ENCODE measurements at places on chromosomes 6 and 20.

DNA sequence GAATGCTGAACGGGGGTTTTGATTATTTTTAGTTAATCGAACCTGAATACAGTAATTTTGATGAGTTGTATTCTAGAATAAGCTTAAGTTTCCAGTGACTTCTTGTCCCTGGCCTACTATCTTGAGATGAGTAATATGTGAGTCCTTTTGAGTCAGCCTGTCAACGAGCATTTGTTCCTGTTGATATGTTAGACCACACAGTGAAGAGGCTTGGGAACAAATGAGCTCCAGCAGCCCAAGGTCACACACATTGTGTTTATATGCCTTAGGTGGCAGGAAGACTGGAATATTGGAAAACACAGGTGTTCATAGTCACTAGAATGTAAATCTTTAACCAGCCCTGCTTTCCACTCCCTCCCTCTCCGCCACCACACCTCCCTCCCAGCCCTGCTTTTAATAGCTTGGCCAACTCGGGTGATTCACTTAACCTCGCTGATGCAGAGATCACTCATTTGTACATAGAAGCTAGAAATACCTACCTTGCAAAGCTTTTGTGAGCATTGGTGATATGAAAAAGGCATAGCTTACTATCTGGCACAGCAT is 9.1 kb downstream of the SMPDL3A start:
- no peaks in the 10 kb centered on the region for H3K4me1 ChIP-seq
- H3K4me3 ChIP-seq, result no peak overlapping the region
- no peaks in the 10 kb centered on the region for H3K27me3 ChIP-seq
- H3K36me3 ChIP-seq, result no peaks in the 10 kb centered on the region
- DNase-seq, result no peak

DNA sequence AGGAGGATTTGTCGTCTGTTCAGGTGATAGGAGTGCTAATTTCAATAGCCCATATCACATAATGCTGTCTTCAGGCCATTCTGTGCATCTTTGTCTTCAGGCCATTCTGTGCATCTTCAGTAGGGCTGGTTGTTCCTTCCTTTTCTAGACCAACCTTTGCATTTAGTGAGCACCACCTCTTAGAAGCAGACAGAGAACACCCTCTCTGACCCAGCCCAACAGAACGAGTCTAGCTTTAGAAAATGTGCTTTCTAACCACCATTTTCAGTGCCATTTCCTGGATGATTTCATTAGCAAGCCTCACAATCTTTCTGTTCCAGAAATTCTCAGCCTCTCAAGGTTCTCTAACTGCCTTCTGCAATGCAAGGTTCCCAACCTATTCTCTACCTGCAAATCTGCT is 215.3 kb upstream of the KCNQ5 start:
- no peak for DNase-seq
- no peak overlapping the region for H3K27ac ChIP-seq
- no peaks in the 10 kb centered on the region for H3K4me1 ChIP-seq
- H3K27me3 ChIP-seq, result peaks cover 5% of the 10 kb centered on the region

DNA sequence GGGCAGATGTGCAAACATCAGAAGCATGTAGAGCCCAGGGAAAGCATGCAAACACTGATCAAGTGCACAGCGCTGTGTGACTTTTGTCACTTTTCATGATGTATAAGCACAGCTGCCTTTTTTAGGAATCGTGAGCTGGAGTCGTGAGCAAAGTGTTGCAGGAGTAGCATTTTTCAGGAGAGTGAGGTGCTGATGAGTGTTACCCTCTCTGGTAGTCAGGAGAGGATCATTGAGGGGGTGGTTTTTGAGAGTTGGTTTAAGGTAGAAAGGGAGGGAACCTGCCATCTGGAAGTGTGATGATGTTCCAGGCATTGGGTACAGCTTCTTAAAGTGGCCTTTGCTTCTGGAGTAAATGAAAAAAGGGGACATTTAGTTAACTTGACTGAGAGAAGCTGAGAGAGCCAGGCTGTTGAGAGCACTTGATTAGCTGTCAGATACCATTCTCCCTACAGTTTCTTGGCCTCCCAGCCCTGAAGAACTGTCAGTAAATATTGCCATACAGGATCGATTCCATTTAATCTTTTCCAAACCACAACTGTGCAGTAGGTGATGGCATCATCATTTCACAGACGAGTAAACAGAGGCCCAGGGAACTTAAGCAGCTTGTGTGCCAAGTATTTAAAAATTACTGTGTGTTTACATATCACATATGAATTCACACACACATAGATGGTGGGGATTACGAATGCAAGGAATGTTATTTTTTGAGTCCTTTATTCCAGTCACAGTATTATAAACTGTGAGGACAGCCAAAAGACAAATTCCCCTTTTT is 28.9 kb downstream of the TPD52L1 start:
- H3K27me3 ChIP-seq, result peaks cover 5% of the 10 kb centered on the region
- no peak overlapping the region for H3K4me3 ChIP-seq
- H3K27ac ChIP-seq, result no peak overlapping the region
- no peaks in the 10 kb centered on the region for H3K4me1 ChIP-seq

GRCh38 chr6:119871520-119871919 is 522.0 kb upstream of the MAN1A1 start:
- no peak overlapping the region for H3K4me3 ChIP-seq
- no peaks in the 10 kb centered on the region for H3K36me3 ChIP-seq
- DNase-seq, result no peak
- H3K4me1 ChIP-seq, result no peaks in the 10 kb centered on the region

GRCh38 chr6:132320007-132320406 is 81.3 kb downstream of the MOXD1 start:
- H3K27me3 ChIP-seq, result no peaks in the 10 kb centered on the region
- no peaks in the 10 kb centered on the region for H3K4me1 ChIP-seq
- no peaks in the 10 kb centered on the region for H3K36me3 ChIP-seq
- no peak for DNase-seq

DNA sequence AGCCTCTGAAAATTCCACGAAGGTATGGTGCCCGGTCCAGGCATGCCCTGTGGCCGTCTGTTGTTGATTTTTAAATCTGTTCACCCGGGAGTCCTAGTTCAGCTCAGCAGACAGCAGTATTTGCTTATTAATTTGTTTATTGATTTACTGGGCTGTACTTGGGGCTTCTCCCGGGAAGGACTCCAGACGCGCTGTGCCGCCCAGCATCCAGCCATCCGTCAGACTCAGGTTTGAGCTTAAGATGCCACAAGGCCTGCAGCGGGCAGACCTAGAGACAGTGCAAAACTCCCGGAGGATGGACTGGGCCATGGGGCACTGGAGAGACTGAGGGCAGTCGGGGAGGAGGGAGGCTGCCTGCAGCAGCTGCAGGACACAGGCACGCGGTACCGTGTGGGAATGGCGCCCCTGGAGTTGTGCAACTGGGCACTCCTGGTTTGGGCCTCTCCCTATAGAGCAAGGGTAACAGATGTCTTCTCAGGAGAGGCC is 17.3 kb upstream of the CCDC167 start:
- H3K4me3 ChIP-seq, result peak overlapping the region; percentile 46
- DNase-seq, result peak; percentile 30
- H3K36me3 ChIP-seq, result no peaks in the 10 kb centered on the region
- peaks cover 94% of the 10 kb centered on the region for H3K4me1 ChIP-seq

GRCh38 chr6:36355819-36356218 is 19.1 kb upstream of the BNIP5 start:
- no peak overlapping the region for H3K4me3 ChIP-seq
- no peaks in the 10 kb centered on the region for H3K27me3 ChIP-seq

DNA sequence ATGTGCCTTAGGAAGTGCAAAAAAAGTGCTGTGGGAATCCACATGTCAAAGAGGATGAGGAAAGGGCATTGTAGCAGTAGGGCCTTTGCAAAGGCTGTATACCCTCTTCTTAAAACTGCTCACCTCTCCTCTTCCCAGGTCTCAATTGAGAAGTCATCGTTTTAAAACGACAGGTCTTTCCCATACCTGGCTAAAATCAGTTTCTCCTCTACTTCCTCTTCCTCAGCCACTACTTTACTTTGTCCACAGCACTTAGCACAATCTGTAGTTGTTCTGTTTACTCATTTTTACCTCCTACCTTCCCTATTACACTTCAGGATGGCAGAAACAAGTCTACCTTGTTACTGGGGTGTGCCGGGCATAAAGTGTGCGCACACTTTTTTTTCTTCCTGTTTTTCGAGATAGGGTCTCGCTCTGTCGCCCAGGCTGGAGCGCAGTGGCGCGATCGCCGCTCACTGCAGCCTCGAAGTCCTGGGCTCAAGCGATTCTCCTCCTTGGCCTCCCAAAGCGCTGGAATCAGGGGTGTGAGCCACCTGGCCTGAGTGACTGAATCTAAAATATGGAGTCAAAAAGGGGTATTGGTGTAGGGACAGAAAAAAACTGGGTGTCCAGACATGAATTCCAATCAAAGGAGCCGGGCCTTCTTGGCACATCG is 9.8 kb upstream of the ELOVL5 start:
- H3K4me1 ChIP-seq, result peaks cover 43% of the 10 kb centered on the region
- no peaks in the 10 kb centered on the region for H3K36me3 ChIP-seq
- peak overlapping the region; percentile 99 for H3K27ac ChIP-seq
- DNase-seq, result peak; percentile 10
- H3K27me3 ChIP-seq, result no peaks in the 10 kb centered on the region

- H3K27ac ChIP-seq, result no peak overlapping the region
- H3K4me1 ChIP-seq, result no peaks in the 10 kb centered on the region
- no peaks in the 10 kb centered on the region for H3K36me3 ChIP-seq
- no peaks in the 10 kb centered on the region for H3K27me3 ChIP-seq
Observed at GRCh38 chr6:155411154-155412052, 44.2 kb downstream of the NOX3 start.

Measured in T-cell (primary cell).